ENCODE measurements at places on chromosomes 6 and 20.

DNA sequence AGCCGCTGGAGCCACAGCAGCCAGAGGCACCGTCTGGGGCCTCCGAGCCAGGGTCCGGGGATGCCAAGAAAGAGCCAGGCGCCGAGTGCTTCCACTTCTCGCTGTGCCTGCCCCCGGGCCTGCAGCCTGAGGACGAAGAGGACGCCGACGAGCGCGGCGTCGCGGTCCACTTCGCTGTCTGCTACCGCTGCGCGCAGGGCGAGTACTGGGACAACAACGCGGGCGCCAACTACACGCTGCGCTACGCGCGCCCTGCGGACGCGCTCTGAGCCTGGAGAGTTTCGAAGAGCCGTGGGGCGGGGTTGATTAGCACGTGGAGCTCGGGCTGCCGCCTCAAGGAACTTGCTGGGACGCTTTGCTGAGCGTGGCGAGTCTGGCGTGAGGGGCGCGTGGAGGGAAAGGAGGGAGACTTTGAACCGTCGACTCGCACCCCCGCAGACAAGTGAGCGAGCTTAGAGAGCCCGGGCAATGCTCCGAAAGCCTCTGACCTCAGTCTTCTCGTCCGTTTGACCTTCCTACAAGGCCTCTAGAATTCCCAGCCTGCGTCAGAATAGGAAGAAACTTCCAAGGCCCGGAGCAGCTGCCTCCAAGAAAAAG lies 1.3 kb downstream of the PPP1R3G start:
- no peak for DNase-seq

- no peak for DNase-seq
These were observed 37.3 kb downstream of the IPCEF1 start for GRCh38 chr6:154319231-154319858.

GRCh38 chr6:90611543-90612312 lies 24.9 kb upstream of the MAP3K7 start:
- DNase-seq, result peak; percentile 56

DNA sequence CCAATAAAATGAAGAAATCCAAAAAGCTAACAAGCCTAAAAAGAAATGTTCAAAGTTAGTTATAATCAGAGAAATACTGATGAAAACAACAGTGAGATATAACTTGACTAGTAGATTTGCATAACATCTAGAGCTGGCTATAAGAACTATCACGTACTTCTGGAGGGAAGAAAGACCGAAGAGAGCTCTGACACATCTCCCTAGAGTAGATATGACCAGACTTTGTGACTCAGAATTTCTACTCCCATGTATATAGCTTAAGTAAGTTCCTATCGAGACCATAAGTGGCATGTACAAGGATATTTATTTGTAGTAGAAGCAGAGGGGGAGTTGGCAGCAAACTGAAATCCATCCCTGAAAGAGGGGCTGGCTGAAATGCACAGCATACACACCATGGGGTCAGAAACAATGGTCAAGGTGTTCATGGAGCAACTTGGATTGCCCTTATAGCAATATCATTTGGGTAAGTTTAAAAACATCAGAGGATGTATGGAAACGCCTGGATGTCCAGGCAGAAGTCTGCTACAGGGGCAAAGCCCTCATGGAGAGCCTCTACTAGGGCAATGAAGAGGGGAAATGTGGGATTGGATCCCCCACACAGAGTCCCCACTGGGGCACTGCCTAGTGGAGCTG lies 25.6 kb upstream of the IL17A start:
- no peak for DNase-seq

DNA sequence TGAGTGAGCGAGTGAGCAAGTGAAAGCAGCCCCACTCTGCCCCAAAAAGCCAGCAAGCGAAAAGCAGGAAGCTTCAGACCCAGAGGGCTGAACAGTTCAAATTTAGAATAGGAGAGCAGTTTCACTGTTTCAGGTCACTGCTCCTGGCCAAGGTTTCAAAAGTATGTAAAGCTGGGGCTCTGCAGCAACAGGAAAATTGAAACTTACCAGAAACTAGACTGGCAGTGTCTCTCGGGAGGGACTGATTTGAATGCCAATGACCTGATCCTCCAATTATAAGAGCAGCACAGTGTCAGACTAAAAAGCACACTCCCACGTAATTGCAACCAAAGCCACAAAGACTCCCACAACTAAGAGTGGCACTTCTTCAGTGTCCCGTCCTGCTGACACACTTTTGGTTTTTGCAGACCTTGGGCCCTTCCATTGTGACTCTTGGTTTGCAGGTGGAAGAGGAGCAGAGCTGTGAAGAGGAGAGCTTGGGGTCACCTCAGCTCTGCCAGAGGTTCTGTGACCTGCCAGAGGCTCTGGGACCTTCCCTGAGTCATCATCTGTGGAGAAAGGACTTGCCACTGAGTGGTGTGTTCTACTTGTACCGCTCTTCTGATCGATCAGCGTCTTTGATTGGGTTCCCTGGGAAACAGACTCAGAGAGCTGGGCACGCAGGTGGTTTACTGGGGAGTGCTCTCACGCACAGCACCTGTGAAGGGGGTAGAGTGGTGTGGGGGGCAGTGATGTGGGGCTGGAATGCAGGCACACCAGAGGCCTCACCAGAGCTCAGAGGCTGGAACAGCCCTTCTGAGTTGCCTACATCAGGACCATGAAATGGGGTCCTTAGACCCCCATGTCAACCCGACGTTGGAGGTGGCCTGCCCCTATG lies 52.7 kb upstream of the PTGIS start:
- DNase-seq, result no peak

- DNase-seq, result no peak
These were observed 147.5 kb downstream of the BMP2 start for GRCh38 chr20:6914986-6915385.

GRCh38 chr20:39877788-39878187 lies 811.2 kb downstream of the MAFB start:
- no peak for DNase-seq

DNA sequence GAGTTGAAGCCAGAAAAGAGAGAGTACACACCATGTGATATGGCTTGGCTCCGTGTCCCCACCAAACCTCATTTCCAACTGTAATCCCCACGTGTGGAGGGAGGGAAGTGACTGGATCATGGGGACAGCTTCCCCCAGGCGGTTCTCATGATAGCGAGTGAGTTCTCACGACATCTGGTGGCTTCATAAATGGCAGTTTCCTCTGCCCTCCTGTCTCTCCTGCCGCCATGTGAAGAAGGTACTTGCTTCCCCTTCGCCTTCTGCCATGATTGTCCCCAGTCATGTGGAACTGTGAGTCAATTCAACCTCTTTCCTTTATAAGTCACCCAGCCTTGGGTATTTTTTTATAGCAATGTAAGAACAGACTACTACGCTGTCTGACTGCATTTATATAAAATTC lies 40.3 kb downstream of the TAF4 start:
- no peak for DNase-seq

- DNase-seq, result no peak
These were observed 46.3 kb downstream of the GCLC start for GRCh38 chr6:53498649-53499048.

DNA sequence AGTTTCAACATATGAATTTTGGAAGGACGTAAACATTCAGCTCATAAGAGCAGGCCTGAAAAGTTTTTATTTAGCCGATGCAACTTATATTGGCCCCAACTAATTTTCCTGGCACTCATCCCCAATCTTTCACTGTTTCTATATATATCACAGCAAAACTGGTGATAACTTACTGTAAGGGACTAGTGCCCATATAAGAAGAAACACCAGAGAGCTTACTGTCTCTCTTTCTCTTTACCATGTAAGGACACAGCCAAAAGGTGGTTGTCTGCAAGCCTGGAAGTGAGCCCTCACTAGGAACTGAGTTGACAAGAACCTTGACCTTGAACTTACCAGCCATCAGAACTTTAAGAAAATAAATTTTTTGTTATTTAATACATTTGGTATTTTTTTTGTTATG lies 807.4 kb upstream of the CITED2 start:
- no peak for DNase-seq

DNA sequence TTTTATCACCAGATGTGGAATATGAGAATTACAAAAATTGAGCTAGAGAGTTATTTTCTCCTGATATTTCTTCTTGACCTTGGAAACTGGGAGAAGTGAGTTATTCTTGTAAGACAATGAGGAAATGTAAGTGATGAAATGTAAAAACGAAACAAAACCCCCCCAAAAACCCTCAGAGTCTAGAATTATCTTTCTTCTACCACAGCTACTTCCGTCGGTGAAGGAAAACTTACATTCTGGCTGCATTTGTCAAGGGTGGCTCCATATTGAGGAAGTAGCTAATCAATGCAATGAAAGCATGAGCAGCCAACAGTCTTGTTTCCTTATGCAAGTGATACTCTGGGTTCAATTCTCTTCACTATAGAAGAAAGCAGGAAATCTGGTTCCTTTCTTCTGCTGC lies 661.7 kb upstream of the CITED2 start:
- DNase-seq, result no peak

- no peak for DNase-seq
These were observed 164.0 kb downstream of the GMDS start for GRCh38 chr6:2081155-2082138.

DNA sequence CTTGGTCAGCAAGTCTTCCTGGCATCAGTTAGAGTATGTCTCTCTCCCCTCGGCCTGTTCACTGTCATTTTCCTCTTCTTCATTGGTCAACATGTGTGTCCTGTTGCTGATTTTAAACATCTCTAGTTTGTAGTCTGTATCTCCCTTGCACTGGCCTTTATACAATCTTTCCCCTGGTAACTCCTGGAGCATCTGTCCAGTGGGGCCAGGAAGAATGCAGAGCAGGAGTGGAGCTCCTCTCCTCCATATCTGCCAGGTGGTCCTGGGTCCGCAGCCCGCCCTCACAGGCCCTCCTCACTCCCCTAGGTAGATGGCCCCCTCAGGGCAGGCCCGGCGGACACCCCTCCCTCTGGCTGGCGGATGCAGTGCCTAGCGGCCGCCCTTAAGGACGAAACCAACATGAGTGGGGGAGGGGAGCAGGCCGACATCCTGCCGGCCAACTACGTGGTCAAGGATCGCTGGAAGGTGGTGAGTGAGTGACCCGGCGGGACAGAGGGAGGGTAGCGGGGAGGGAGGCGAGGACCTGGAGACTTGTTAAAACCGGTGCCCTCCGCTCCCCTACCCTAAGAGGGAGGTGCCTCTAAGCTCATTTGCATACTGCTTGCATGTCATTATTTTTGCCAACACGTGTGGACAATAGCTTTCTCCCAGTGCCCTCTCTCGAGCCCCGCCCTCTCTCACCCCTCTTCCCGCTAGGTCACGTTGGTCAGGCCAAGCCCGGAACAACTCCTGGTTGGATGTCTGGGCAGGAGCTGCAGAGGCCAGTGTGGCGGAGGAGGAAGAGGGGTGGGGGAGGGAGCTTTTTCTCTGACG lies 3.2 kb downstream of the TTBK1 start:
- DNase-seq, result peak; percentile 79

DNA sequence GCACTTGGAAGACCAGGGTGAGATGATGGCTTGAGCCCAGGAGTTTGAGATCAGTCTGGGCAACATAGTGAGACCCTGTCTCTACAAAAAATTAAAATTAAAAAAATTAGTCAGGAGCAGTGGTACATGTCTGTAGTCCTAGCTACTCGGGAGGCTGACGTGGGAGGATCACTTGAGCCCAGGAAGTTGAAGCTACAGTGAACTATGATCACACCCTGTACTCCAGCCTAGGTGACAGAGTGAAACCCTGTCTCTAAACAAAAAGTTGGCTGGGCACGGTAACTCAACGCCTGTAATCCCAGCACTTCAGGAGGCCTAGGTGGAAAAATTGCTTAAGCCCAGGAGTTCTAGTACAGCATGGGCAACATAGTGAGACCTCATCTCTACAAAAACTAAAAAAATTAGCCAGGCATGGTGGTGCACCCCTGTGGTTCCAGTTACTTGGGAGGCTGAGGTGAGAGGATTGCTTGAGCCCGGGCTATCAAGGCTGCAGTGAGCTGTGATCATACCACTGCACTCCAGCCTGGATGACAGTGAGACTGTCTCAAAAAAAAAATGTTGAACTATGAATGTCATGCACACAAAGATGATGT lies 60.8 kb upstream of the MYL9 start:
- DNase-seq, result no peak

DNA sequence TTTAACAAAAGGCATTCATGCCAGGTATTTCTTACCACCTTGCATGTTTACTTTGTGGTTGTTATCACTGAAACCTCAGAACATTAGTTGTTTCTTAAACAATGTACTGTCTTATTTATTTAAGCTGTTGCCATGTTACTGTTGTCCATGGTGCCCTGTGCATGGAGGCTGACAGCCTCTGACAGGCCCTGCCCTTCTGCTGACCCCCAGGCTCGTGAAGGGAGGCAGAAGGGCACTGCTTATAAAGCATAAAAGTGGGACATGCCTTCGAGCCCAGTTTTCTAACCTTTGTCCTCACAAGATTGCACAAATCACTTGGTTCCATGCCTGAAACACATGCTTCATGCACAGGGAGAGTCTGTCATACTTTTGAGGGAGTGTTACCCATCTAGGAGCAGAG lies 46.7 kb upstream of the CLIC5 start:
- no peak for DNase-seq

DNA sequence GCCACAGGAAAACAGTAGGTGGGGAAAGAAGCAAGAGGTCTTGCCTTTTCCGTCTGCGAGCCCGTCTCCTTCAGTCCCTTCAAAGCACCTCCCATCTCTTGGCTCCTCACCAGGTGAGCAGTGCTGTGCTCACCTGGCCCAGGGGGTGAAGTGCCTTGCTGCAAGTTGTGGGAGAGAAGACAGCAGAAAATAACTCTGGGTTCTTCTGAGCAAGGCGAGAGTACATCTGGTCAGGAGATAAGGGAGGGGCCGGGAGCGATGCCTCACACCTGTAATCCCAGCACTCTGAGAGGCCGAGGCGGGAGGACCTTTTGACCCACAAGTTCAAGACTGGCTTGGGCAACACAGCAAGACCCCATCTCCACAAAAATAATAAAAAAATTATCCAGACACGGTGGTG lies 35.6 kb upstream of the TGM3 start:
- no peak for DNase-seq

DNA sequence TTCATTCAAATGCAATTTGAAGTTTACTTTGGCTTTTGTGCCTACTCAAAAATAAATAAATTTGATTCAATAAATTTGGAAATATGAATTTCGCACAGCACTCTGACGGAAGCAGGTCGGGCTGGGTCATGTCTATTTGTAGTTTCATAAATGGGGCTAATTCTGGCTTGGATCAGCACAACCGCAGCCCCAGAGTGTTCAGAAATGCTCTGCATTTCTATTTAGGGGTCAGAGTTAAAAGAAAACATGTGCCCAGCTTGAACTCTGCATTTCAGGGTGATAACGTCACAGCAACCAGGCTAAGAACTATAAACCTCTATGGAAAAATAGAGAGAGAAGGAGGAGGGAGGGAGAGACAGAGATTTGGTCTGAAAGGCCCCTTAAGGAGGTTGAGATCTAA lies 480.9 kb upstream of the NOX3 start:
- DNase-seq, result no peak

All from putamen (tissue), 1 donor.